ENCODE measurements at places on chromosomes 5 and 9.

GRCh38 chr9:21657966-21658667 is 144.3 kb upstream of the MTAP start:
- no peak for DNase-seq

GRCh38 chr5:75337366-75338021 is 474 bp downstream of the HMGCR start:
- DNase-seq = peak; percentile 1

GRCh38 chr5:35117967-35118366 is 70.2 kb upstream of the AGXT2 start:
- DNase-seq = no peak

GRCh38 chr5:139199321-139199720 is 1.2 kb upstream of the SIL1 start:
- no peak for DNase-seq

DNA sequence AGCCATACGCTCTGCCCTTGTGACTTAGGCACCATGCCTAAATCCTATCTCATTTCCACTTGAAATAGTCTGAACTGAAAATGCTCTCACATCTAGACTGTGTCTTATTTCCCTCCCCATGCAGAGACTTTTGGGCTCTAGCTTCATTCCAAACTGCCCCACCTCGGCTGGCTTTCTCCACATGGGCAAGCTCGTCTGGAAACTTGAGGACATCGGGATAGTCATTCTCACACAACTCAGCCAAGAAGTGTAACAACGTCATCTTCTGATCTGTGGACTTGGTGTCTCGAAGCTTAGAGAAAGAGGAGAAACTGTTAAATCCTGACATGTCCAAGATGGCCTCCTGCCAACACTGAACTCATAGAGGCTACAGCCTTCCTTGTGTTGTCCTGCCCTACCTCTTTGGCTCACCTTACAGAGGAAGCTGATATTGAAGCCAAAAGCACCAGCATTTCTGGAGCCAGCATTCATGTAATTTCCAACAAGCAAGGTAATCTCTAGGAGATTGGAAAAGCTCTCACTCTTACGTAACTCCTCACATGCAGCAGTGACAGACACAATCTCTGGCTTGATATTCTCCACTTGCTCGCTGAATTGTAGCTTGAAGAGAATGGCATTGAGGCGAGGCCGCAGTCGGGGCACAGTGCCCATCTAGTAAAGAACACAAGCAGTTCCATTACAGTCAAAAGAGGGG is 39.6 kb downstream of the PCDHGC5 start:
- DNase-seq = no peak

- DNase-seq = no peak
Measured at GRCh38 chr5:119389288-119390030, 33.6 kb downstream of the TNFAIP8 start.

All from activated CD8-positive, alpha-beta memory T cell treated with anti-CD3 and anti-CD28 coated beads for 1 hour (primary cell).